ENCODE measurements at places on chromosomes 12 and 14.

- no peak for DNase-seq
These were observed 124.0 kb upstream of the TMEM132D start for GRCh38 chr12:130027798-130028197.

GRCh38 chr12:51620448-51620847 is 29.4 kb downstream of the SCN8A start:
- no peak for DNase-seq

- no peak for DNase-seq
These were observed 16.2 kb upstream of the PLEKHG3 start for GRCh38 chr14:64688031-64688430.

GRCh38 chr12:64531665-64532334 is 78.5 kb upstream of the RASSF3 start:
- DNase-seq: no peak

DNA sequence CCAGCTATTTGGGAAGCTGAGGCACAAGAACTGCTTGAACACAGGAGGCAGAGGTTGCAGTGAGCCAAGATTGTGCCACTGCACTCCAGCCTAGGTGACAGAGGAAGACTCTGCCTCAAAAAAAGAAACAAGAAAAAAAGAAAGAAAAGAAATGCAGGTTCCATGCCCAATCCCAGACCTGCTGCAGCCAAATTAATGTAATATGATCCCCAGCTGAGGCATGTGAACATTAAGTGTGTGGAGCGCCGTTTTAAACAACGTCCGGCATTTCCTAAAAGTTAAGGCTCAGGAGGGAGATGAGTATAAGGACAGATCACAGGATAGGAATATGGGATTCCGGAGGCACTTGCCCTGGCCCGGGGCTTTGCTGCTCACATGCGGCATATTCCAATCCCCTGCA is 162.9 kb downstream of the KSR2 start:
- no peak for DNase-seq

- no peak for DNase-seq
These were observed 13.1 kb upstream of the PLEKHD1 start for GRCh38 chr14:69471436-69471835.

GRCh38 chr14:34175574-34175973 is 224.7 kb upstream of the EGLN3 start:
- no peak for DNase-seq

Data from right forelimb (tissue), 1 donor.